ENCODE measurements at places on chromosomes 3 and 15.

GRCh38 chr3:117611211-117611610 lies 901.6 kb downstream of the TUSC7 start:
- no peak for DNase-seq
- no peaks in the 10 kb centered on the region for H3K4me1 ChIP-seq
- no peak overlapping the region for H3K27ac ChIP-seq
- H3K27me3 ChIP-seq, result no peaks in the 10 kb centered on the region

DNA sequence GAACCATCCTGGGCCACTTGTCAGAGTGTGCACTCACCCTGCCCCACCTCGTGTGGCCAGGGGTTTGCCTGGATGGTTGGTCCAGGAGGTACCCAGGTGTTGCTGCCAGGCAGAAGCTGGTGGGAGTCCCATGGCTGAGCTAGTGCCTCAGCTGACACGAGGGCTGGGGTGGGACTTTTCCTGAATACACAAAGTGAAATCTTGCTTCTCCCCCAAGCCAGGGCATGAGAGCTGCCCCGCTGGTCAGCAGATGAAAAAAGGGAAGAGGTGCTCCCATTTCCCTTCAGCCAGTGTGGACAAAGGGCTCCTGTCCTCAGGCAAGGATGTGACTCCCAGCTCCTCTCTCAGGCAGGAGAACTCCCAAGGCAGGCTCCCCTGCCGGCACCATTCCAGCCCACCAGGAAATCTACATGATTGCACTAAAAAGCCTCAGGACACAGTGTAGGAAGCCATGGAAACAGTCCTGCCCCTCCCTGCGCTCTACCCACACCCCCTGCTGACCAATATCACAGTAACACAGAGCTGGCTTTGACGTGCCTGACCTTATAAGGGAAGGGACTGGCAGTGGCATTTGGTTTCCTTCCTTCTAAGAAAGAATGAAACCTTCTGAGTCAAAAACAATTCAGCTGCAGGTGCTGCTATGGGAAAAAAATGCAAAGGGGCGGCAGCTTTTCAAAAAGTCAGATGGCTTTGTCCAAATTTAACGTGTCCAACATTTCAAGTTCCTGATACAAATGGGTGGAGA lies 33.9 kb downstream of the MYO5C start:
- no peak overlapping the region for H3K4me3 ChIP-seq
- no peaks in the 10 kb centered on the region for H3K27me3 ChIP-seq
- H3K27ac ChIP-seq, result peak overlapping the region; percentile 64
- no peaks in the 10 kb centered on the region for H3K36me3 ChIP-seq

- no peaks in the 10 kb centered on the region for H3K36me3 ChIP-seq
- no peak overlapping the region for H3K4me3 ChIP-seq
- DNase-seq, result no peak
- H3K27me3 ChIP-seq, result no peaks in the 10 kb centered on the region
- no peak overlapping the region for H3K27ac ChIP-seq
- no peaks in the 10 kb centered on the region for H3K4me1 ChIP-seq
Measured at GRCh38 chr3:126040386-126040785, 43.5 kb downstream of the SLC41A3 start.

DNA sequence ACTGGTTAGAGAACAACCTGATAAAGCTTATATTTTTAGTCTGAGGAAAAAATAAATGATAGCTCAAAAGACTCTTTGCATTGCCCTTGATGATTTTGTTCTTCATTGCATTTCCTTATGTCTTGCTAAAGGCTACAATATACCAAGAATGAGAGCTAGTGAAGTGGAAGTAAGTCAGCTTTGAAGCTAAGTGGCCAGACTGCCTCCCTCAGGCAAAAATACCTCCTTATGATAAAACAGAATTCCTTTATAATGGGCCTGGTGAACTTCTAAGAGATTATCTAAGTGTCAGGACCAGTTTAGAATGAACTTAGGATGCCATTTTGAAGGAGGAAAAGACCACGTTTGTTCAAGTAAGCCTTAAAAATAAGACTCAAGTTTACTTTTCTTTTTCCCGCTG lies 678.4 kb downstream of the ROBO2 start:
- H3K27me3 ChIP-seq, result no peaks in the 10 kb centered on the region
- no peaks in the 10 kb centered on the region for H3K36me3 ChIP-seq
- H3K4me1 ChIP-seq, result no peaks in the 10 kb centered on the region
- H3K4me3 ChIP-seq, result no peak overlapping the region
- no peak for DNase-seq

DNA sequence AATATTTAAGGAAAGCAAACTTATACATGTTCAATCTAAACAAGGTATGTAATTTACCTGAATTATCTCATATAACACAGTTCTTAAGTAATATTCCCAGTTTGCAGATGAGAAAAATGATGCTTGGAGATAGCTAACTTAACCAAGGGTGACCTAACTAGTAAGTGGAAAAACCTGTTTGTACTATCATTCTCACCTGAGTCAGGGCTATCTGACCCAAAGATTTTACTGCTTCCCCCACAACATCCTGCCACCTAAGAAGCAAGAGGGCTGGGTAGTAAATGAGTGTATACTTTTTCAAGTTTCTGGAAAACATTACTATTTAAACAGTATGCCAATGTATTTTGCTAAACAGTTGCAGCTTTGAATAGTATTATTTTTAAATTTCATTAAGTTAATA lies 10.6 kb downstream of the TP63 start:
- no peaks in the 10 kb centered on the region for H3K4me1 ChIP-seq
- H3K27ac ChIP-seq, result no peak overlapping the region
- H3K4me3 ChIP-seq, result no peak overlapping the region
- no peak for DNase-seq
- H3K36me3 ChIP-seq, result no peaks in the 10 kb centered on the region

- H3K27ac ChIP-seq, result no peak overlapping the region
- H3K4me1 ChIP-seq, result no peaks in the 10 kb centered on the region
- H3K4me3 ChIP-seq, result no peak overlapping the region
- H3K27me3 ChIP-seq, result no peaks in the 10 kb centered on the region
- H3K36me3 ChIP-seq, result no peaks in the 10 kb centered on the region
Measured at GRCh38 chr15:72169921-72170611, 27.5 kb downstream of the GRAMD2A start.

- no peaks in the 10 kb centered on the region for H3K36me3 ChIP-seq
- H3K27me3 ChIP-seq, result no peaks in the 10 kb centered on the region
- no peak overlapping the region for H3K27ac ChIP-seq
- H3K4me1 ChIP-seq, result no peaks in the 10 kb centered on the region
- H3K4me3 ChIP-seq, result no peak overlapping the region
Measured at GRCh38 chr3:127002195-127003174, 19.6 kb downstream of the PLXNA1 start.

DNA sequence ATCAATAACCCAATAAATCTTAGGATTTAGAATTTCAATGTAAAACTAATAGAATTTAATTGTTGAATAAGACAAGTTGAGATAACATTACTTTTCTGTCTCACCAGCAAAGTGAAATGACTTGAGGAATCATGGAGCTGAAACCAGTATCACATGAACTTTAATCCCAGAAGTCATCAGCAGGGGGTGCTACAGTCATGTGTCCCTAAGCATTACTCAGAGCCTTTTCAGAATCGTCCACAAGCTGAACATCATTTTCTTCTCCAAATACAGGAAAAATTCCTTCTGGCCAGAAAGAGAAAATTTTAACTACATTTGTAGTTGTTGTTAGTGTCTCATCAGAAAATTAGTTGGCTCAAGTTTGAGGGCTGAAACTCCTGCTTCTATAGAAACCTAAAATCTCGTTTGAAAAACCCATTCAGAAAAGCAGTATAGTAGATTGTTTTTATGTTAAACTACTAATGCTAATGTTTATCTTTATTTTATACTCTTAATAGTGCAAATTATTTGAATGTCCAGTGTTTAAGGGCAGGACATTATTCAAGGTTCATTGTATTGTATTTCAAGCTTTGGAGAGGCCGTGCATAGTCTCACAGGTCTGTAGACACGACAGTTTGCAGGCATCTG lies 384.1 kb downstream of the PLOD2 start:
- DNase-seq, result no peak
- no peak overlapping the region for H3K27ac ChIP-seq
- no peak overlapping the region for H3K4me3 ChIP-seq
- H3K27me3 ChIP-seq, result no peaks in the 10 kb centered on the region
- no peaks in the 10 kb centered on the region for H3K36me3 ChIP-seq

- no peak overlapping the region for H3K4me3 ChIP-seq
- DNase-seq, result no peak
- peaks cover 11% of the 10 kb centered on the region for H3K36me3 ChIP-seq
- H3K27me3 ChIP-seq, result no peaks in the 10 kb centered on the region
- no peak overlapping the region for H3K27ac ChIP-seq
Measured at GRCh38 chr3:32708672-32709283, 23.8 kb downstream of the CNOT10 start.

GRCh38 chr3:13976469-13976868 lies 96.6 kb upstream of the WNT7A start:
- no peak overlapping the region for H3K4me3 ChIP-seq
- no peak overlapping the region for H3K27ac ChIP-seq
- H3K4me1 ChIP-seq, result no peaks in the 10 kb centered on the region
- H3K27me3 ChIP-seq, result no peaks in the 10 kb centered on the region
- H3K36me3 ChIP-seq, result no peaks in the 10 kb centered on the region

DNA sequence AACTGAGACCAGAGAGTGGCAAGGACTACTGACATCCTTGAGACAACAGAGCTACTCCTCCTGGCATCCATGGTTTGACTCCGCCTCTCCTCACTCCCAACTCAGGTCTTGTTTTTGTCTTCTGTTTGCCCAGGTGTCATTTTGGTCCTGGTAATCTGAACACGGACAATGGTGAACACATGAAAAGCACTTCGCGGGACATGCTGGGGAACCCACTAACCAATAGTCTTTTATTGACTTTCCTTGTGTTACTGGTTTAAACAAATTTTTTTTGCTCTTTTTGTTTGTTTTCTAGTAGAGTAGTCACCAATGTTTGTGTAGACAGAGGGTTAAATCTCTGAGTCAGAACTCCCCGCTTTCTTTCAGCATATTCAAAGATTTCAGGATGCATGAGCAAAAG lies 38.4 kb downstream of the LARP6 start:
- peaks cover 3% of the 10 kb centered on the region for H3K4me1 ChIP-seq
- H3K27me3 ChIP-seq, result no peaks in the 10 kb centered on the region
- H3K27ac ChIP-seq, result no peak overlapping the region
- no peaks in the 10 kb centered on the region for H3K36me3 ChIP-seq
- H3K4me3 ChIP-seq, result no peak overlapping the region

- H3K27ac ChIP-seq, result no peak overlapping the region
- no peaks in the 10 kb centered on the region for H3K27me3 ChIP-seq
- H3K4me1 ChIP-seq, result no peaks in the 10 kb centered on the region
- no peaks in the 10 kb centered on the region for H3K36me3 ChIP-seq
- DNase-seq, result no peak
Measured at GRCh38 chr3:106309274-106309673, 440.5 kb upstream of the CBLB start.

GRCh38 chr3:10534066-10534465 lies 28.7 kb upstream of the ATP2B2 start:
- H3K4me1 ChIP-seq, result no peaks in the 10 kb centered on the region
- no peaks in the 10 kb centered on the region for H3K36me3 ChIP-seq
- peaks cover 5% of the 10 kb centered on the region for H3K27me3 ChIP-seq
- no peak overlapping the region for H3K4me3 ChIP-seq

DNA sequence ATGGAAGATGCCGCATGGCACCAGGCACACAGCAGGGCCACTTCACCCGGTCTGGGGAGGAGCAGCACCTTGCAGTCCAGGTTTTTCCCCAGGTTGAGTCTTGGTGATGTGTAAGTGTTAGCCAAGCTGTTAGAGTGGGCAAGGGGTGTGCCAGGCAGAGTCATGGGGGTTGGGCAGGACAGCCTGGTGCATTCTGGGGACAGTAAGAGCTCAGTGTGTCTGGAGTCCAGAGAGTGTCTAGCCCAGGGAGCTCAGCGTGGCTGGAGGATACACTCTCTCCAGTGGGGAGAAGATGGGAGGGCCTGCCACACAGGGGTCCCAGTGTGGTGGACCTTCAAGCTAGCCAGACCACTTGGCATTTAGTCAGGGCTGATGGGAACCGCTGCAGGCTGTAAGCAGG lies 87.4 kb downstream of the AAGAB start:
- H3K27me3 ChIP-seq, result no peaks in the 10 kb centered on the region
- no peak overlapping the region for H3K4me3 ChIP-seq
- H3K27ac ChIP-seq, result no peak overlapping the region
- no peaks in the 10 kb centered on the region for H3K4me1 ChIP-seq

DNA sequence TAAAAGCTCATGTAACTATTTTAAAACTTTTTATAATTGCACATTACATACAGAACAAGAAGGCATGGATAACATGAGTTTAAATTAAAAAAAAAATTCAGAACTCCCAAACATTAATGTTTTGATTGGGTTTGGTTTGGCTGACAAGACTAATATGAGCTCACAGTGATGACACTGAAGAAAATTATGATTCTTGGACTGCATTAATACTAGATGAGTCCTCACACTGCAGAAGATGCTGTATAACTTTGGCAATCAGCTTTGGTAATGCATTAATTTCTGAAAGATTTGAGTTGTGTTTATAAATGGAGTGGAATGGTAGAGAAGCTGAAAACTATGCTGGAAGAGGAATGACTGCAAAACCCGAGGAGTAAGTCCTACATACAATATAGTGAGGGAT lies 358.9 kb downstream of the PLCL2 start:
- H3K4me3 ChIP-seq, result no peak overlapping the region
- no peak for DNase-seq
- no peaks in the 10 kb centered on the region for H3K27me3 ChIP-seq
- no peaks in the 10 kb centered on the region for H3K4me1 ChIP-seq
- no peaks in the 10 kb centered on the region for H3K36me3 ChIP-seq
- no peak overlapping the region for H3K27ac ChIP-seq

GRCh38 chr15:99315636-99316035 lies 64.4 kb downstream of the LRRC28 start:
- DNase-seq, result no peak
- H3K4me1 ChIP-seq, result no peaks in the 10 kb centered on the region

DNA sequence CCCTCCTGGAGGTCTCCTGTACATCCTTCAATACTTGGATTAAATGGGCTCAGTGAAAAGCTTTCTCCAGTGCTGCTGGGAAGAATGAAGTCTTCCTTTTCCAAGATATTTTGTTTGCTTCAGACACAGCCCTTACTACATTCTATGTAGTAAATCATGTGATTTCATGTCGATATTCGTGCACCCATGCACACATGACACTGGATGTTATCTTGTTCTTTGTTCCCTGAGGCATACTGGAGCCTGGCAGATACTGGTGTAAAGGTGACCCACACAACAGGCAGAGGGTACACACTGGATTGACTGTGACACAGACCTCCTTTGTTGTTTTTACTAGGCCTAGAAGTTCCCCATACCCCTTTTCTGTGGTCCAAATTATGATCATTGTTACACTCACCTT lies 40.3 kb upstream of the ATP2C1 start:
- no peak overlapping the region for H3K4me3 ChIP-seq
- H3K27ac ChIP-seq, result no peak overlapping the region
- peaks cover 8% of the 10 kb centered on the region for H3K4me1 ChIP-seq

Measured in B cell (primary cell).